Activated CD4-positive, alpha-beta T cell treated with anti-CD3 and anti-CD28 coated beads, Interleukin-2, amount 10 ng/mL, durations not matched to agents 24 days and 14 days (primary cell): ENCODE measurements at places on chromosomes 16 and 17. TPM values are rescaled to one million over a fixed set of nuclear protein-coding genes. Genes with fewer than 3 reads are reported as not detected.

The LRRC36 gene
- total RNA-seq, result 0.23 TPM in 1 of 2 replicates, not detected in the other

The PPP1R9B gene
- total RNA-seq, result 90.1 and 91.3 TPM in 2 replicates

The EIF3CL gene
- total RNA-seq, result 174 and 212 TPM in 2 replicates

The HSPB9 gene
- total RNA-seq, result not detected in 2 replicates

The ATF7IP2 gene
- 22.3 and 23.4 TPM in 2 replicates for total RNA-seq

The GSPT1 gene
- 212 and 224 TPM in 2 replicates for total RNA-seq

The BPTF gene
- 74.5 and 77.1 TPM in 2 replicates for total RNA-seq
